Mucosa of gallbladder (tissue), 1 donor: ENCODE measurements at places on chromosomes 7 and 10. TPM values are rescaled to one million over a fixed set of nuclear protein-coding genes. Genes with fewer than 3 reads are reported as not detected.

GRCh38 chr7:7354674-7355073, 172.3 kb downstream of the C1GALT1 start:
- no peak for DNase-seq

DNA sequence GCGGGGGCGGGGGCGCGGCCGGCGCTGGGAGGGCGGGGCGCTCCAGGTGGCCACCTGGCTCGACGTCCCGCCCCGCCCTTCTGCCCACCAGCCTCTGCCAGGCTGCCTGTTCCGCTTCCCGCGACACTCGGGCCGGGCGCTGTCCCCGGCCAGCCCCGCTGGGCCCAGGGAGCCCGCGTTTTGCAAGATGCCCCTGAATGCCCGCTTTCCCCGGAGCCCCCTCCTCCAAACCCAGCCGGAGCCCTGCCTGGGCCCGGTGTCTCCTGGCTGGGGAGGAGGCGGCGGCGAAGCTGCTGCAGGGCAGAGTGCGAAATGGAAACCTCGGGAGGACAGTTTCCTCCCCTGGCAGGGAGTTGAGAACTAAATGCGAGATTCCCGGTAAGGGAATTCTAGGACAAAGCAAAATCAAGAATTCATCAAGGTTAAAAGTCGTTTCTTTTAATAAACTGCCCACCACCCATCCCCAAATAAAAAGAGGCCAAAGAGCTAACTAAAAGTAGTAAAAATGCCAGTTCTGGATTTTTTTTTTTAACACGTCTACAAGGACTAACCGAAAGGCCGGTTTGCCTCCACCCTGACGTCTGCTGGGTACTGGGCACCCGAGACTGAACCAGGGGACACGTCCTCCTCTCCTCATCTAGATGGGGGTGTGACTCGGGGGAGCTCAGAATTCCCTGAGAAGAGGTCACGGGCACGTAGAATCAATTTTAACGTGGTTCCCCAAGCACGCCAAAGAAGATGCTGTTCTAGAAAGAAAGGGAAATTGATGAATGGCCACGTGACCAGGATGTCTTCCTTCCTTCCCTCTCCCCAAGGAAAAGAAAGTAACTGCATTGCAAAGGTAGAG, 200.4 kb upstream of the NFE2L3 start:
- no peak for DNase-seq

DNA sequence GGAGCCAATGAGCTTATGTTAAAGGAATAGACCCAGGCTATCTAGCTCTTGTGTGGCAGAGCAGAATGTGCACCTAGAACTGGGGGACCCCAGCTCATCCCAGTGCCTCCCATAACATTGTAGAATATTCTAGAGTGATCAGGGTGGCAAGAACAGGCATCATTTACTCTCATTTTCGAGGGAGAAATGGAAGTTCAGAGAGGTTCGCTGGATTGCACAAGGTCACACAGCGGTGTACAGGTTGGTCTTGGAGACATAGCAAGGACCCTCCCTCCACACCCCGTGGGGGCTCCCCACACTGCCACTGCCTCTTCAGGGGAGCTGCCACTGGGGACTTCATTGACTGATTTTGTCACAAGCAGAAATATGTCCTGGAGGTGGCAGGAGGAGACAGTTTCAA, 8.9 kb downstream of the MUC12 start:
- DNase-seq: no peak

The OR13A1 gene
- not detected for total RNA-seq

- no peak for DNase-seq
Observed at GRCh38 chr10:48309711-48310226, 3.3 kb downstream of the MAPK8 start.

GRCh38 chr7:1242606-1243289, 10.1 kb downstream of the UNCX start:
- DNase-seq: no peak

- DNase-seq: peak; percentile 56
Observed at GRCh38 chr7:143884969-143885559, 16.9 kb downstream of the TCAF1 start.

The MMS19 gene
- total RNA-seq: 48.1 TPM

GRCh38 chr7:149266451-149266850, 4.5 kb downstream of the ZNF783 start:
- no peak for DNase-seq

DNA sequence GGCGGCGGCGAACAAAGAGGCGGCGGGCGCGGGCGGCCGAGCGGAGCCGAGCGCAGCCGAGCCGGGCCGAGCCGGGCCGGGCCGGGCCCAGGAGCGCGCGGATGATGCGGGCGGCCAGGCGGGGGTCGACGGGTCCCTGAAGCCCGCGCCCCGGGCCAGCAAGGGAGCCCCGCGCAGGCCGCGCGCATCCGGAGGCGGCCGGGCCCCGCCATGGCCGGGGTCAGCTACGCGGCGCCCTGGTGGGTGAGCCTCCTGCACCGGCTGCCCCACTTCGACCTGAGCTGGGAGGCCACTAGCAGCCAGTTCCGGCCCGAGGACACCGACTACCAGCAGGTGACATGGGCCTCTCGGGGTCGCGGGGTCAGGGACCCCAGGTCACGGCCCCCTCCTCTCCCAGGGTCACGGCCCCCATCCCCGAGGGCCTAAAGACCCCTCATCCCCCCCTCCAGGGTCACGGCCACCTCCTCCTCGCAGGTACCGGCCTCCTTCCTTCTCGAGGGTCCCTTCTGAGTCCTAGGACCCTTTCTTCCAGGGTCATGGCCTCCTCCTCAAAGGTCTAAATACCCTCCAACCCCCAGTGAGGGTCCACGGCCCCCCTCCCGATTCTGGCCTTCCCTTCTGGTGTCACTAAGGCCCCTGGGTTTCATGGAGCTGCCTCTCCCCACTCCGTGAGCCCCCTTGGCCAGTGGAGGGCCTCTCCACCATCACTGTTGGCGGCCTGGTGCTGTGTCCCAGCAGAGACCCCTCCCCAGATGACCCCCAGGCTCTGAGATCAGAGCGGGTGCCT, at the start of gene TTYH3:
Gene TTYH3 (plus strand): TSS at position 41 of the 787 bp plus-strand sequence. CDS start 170 bp downstream, at position 211.
- DNase-seq: no peak

DNA sequence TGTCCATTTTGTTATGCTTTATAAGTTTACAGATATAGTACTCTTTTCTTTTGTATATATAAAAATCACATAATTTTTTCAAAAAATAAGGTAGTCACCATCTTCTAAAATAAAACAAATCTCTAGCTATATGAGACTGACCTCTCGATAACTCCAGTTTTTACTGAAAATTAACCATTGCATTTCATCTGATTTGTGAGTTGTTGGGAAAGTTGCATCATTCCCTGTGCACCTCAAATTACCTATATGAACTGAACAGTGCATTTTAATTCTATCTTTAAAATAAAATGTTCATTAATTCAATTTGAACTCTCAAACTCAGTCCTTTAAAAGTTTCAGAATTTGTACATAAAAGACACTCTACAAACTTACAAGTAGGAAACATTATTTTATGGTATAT, 86.0 kb downstream of the VWDE start:
- DNase-seq: no peak

The IFIT1 gene
- 14.4 TPM for total RNA-seq

- DNase-seq: no peak
Observed at GRCh38 chr7:152596824-152597223, 79.1 kb downstream of the XRCC2 start.

The TUBAL3 gene
- 0.49 TPM for total RNA-seq

- no peak for DNase-seq
Observed at GRCh38 chr10:50382576-50383023, 131.3 kb upstream of the ASAH2 start.

DNA sequence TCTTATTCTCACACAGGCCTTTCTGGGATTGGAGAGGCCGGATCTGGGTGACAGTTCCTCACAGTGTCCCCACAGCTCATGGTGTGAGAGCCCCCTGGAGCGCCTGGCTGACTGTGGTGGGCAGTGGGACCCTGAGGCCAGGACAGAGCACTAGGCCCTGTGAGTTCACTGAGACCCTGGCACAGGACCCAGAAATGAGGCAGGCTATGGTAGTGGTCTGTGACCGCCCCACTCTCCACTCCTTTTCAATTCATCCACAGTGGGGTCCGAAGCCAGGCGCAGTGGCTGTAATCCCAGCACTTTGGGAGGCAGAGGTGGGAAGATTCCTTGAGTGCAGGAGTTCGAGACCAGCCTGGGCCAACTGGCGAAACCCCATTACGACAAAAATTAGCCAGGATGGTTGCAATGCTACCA, 95.9 kb upstream of the TNRC18 start:
- no peak for DNase-seq

- DNase-seq: no peak
Observed at GRCh38 chr10:96688789-96689188, 31.5 kb downstream of the PIK3AP1 start.

GRCh38 chr7:69840248-69840647, 242.0 kb downstream of the AUTS2 start:
- no peak for DNase-seq

- DNase-seq: no peak
Observed at GRCh38 chr10:1308962-1309616, 252.9 kb downstream of the WDR37 start.

The ITPRID1 gene
- total RNA-seq: 0.43 TPM

GRCh38 chr10:16505161-16505560, 16.5 kb downstream of the C1QL3 start:
- no peak for DNase-seq

GRCh38 chr7:135083005-135083404, 64.9 kb upstream of the TMEM140 start:
- DNase-seq: no peak

- DNase-seq: no peak
Observed at GRCh38 chr7:152344253-152344652, 91.5 kb downstream of the KMT2C start.

GRCh38 chr7:22864301-22864700, 41.7 kb upstream of the TOMM7 start:
- DNase-seq: no peak

GRCh38 chr7:89943525-89944050, 210.7 kb upstream of the STEAP1 start:
- DNase-seq: no peak

DNA sequence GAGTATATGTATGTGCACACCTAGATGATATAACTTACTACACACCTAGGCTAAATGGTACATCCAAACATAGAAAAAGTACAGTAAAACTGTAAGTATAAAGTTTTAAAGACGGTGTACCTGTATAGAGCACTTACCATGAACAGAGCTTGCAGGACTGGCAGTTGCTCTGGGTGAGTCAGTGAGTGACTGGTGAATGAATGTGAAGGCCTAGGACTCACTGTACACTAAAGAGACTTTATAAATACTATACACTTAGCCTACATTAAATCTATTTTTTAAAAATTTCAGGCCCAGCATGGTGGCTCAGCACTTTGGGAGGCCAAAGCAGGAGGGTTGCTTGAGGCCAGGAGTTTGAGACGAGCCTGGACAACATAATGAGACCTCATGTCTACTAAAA, 195.3 kb downstream of the FZD1 start:
- DNase-seq: no peak

GRCh38 chr10:81065474-81065873, 527.8 kb downstream of the SH2D4B start:
- DNase-seq: no peak

- DNase-seq: no peak
Observed at GRCh38 chr10:131933016-131933695, 32.3 kb downstream of the PPP2R2D start.

DNA sequence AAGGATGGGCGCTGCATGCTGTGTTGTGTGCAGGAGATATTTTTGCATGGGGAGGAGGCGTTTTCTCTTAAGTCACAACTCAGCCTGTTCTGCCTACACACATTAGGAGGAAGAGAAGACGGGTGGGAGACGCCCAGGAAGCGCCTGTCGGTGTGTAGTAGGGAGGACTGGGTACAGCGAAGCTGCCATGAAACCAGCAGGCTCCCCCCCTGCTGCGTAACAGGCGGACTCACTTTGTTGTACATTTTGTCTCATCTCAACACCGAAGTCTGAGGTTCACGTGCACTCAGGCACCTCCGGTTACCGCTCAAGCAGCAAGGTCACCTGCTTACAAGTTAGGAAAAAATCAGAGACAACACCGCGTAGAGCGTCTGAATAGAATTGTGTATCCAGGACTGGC, 56.3 kb downstream of the CRTAC1 start:
- DNase-seq: no peak

The KCP gene
- total RNA-seq: 5.2 TPM

- DNase-seq: no peak
Observed at GRCh38 chr10:5404208-5405041, at the start of gene TUBAL3. TSS of gene TUBAL3 (minus strand) at chr10:5404828. CDS start at chr10:5404792, 36 bp downstream.

- DNase-seq: no peak
Observed at GRCh38 chr7:74722153-74722552, 51.7 kb upstream of the NCF1 start.

- DNase-seq: no peak
Observed at GRCh38 chr7:56026538-56026937, 24.7 kb downstream of the PSPH start.

The TMEM176B gene
- 304 TPM for total RNA-seq

- no peak for DNase-seq
Observed at GRCh38 chr10:15166325-15166724, 2.2 kb downstream of the NMT2 start.

The PLA2G12B gene
- not detected for total RNA-seq

The KNDC1 gene
- total RNA-seq: 5.2 TPM

DNA sequence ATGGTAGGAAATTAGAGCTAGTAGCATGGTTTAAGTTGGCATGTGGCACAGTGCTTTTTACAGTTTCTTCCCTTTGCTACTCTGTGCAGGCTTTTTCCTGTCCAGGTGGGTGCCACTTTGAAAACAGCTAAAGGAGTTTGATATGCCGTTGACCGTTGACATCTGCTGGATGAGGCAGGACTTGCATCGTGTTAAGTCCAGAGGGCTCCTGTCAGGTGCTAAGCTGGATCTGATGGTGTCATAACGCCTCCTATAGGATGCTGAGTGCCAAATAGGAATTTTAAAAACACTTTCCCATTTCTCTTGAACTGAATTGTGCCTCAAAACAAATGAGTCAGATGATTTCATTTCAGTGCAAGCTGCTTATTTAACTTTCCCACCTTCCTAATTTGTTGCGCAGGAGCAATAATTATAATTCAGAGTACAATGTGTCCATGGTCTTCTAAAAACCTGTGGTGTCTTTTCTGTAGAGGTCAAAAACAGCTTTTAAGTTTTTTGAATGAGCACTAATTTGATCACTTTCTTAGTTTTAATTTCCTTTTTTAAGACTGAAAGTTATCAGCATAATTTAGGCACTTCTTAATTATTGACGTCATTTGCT, 178.3 kb downstream of the CDCA7L start:
- DNase-seq: peak; percentile 36

The CPED1 gene
- total RNA-seq: 58.6 TPM

GRCh38 chr10:568848-569247, 120.6 kb downstream of the DIP2C start:
- no peak for DNase-seq

DNA sequence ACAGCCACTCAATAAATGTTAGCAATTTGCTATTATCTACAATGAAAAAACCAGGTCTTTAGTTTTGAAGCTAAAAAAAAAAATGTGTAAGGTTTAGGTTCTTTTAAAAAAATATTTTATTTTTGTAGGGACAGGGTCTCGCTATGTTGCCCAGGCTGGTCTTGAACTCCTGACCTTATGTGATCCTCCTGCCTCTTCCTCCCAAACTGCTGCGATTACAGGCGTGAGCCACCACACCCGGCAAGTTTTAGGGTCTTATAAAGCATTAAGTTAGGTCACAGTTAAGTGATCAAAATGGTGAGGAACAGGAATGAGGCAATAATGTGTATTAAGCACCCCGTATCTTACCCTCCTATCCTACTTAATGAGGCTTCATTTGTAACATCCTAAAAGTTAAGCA, 774 bp downstream of the SEM1 start:
- DNase-seq: no peak

The MICALL2 gene
- 166 TPM for total RNA-seq

- DNase-seq: peak; percentile 32
Observed at GRCh38 chr10:55500931-55501559, 700.0 kb upstream of the PCDH15 start.
